ENCODE measurements at places on chromosomes 1 and 21.

DNA sequence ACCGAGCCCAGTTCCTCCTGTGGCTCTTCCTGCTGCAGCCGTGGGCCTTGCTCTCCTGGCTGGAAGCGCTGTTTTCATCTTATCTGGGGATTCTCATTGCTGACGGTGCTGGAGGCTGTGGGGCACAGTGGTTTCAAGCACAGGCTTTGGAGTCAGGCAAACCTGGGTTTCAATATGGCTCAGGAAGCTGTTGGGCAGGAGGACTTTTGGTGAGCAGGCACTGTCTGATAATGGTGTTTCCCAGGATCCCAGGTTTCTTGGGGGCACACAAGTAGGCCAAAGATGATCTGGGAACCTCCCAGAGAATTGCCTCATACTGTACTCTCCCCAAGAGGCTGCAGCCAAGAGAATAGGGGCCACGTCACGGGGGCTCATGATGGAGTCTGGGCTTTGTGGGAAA, 105.6 kb upstream of the TRABD2B start:
- DNase-seq = no peak

DNA sequence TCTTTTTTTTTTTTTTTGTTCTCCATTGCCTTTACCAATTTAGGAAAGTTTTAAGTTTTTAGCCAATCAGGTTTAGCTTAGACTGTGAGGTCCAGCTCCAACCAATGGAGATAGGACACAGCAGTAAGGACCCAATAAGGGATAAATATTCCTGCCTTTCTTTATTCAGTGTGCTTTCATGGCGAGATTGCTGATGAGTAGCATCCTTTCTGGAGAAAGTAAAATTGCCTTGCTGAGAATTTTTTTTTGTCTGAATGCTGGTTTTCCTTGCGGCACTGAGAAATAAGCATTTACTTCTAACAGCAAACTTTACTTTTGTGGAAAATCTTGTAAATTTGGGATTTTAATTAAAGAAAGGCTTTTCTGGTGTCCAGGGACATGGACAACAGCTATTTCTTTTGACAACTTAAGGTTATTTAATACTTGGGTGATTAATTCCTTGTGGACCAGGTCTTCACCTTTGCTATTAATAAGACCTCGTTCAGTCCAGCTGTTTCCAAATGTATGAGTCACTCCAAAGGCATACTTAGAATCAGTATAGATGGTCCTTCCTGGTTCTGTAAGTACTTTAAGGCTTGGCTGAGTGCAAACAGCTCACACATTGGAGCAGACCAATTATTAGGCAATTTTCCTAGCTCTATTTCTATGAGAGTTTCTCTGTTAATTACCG, 54.1 kb downstream of the SERINC2 start:
- DNase-seq = no peak

- DNase-seq = no peak
Observed at GRCh38 chr21:39610703-39611102, 2.0 kb upstream of the B3GALT5 start.

- DNase-seq = peak; percentile 18
Observed at GRCh38 chr1:24415910-24416665, 486 bp downstream of the NIPAL3 start.

DNA sequence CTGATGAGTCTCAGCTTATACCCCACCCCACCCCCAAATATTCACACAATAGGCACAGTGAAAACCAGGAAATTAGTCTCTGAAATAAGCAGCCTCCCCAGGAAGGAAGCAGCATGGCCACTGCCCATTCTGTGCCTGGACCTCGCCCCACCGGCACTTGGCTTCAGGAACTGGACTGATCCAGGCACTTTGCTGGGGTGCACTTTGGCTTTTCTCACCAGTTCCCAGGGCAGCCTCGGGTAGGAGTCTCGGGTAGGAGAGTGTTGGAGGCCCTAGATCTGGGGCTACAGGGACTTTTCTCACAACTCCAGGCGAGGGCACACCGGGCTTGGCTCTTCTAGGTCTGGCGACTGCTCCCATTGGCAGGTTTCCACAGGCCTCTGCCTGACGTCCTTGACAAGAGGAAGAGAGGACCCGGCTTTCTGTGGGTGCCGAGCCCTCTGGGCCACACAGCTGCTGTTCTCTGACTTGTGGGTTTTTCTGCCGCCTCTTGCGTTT, 18.7 kb downstream of the ADARB1 start:
- no peak for DNase-seq

- no peak for DNase-seq
Observed at GRCh38 chr1:210299501-210299900, 29.2 kb upstream of the HHAT start.

DNA sequence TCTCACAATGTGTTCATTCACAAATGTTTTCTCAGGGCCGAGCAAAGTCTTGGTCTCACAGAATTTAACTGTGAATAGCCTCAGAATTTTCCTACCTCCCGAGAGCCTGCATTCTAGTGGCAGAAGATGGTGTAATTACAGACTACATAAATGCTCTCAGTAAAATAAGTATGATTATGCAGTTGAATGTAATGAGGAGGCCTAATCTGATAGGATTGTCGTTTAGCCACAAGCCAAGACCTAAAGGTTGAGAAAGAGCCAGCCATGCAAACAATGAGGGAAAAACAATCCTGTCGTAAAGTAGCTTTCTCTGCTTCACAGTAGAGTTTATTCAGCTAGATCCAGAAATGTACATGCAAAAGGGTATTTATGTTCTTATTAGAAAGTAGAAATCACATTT, 607.8 kb upstream of the B3GALT2 start:
- DNase-seq = no peak

DNA sequence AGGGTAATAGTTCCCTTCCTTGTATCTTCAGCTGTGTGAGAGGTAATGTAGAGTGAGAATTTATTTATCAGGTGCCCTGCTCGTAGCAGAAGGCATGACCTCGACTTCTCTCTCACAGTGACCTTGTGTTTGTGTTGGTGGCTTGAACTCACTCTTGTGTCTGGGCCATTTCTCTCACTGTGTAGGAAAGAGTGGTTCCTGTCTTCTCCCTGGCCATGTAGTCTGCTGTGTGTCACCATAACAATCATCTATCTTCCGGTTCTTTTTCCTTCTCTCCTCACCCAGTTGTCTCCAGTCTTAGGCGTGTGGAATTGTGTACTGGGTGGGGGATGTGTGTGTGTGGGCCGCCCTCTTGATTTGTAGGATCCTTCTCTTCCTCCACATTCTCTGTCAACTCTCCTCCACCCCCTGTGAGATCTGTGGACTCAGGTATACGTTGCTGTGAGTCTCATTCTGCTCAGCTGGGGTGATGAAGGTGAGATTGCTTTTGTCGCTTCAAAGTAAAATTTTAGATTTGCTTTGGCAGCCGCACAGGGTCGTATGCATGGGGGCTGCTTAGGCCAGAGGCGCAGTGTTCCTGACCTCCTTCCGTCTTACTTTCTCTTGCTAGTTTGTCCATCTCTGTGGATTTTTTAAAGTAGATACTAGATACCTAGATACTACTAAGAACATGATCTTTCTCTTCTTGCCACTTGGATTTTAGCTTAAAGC, 31.6 kb downstream of the MAPKAPK2 start:
- DNase-seq = no peak

- no peak for DNase-seq
Observed at GRCh38 chr1:230758709-230759368, 11.7 kb downstream of the CAPN9 start.

DNA sequence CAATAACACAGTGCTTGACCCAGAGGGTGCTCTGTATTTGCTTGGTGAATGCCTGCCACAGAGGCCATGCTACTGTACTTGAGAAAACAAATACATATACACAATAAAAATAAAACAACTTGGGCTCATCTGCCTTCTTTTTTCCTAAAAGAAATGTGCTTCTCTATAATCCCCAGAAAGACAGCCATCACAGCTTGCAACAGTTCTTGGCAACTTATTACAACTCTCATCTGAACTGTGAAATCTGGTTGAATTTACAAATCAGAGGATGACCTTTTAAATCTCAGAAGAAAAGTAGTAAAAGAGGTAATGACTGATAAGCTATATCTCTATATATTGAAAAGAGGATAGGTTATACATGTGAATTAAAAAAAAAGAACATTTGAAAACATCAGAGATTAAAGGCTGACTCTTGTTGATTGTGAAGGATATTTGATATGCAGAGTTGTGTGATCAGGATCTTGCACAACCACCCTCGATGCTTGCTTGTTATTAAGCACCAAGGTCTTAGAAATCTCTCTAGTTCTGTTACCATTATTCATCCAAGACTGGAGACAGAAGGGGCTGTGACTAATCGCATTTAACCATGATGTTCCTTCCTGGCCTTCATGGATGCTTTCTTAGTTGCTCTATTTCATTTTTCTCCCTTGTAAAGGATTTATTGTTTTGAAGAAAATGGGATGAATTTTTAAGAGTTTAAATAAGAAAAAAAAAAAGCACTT, 213.4 kb downstream of the APP start:
- no peak for DNase-seq

DNA sequence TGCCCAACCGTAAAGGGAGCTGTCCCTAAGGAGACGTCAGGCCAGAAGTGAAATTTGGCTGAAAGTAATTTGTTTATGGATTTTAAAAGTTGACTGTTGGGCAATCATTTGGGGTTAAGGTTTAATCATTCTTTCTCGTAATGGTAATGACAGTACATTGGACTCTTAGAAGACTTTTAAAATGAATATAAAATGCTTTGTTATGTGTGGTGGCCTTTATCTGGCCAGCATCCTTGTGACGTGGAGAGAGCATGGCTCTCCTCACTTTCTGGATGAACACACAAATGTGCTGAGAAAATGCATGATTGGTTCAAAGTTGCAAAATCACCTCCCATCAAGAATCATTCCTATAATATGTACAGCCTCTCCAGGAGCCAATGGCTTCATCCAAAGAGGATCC, 160.2 kb downstream of the DHRS3 start:
- DNase-seq = no peak

DNA sequence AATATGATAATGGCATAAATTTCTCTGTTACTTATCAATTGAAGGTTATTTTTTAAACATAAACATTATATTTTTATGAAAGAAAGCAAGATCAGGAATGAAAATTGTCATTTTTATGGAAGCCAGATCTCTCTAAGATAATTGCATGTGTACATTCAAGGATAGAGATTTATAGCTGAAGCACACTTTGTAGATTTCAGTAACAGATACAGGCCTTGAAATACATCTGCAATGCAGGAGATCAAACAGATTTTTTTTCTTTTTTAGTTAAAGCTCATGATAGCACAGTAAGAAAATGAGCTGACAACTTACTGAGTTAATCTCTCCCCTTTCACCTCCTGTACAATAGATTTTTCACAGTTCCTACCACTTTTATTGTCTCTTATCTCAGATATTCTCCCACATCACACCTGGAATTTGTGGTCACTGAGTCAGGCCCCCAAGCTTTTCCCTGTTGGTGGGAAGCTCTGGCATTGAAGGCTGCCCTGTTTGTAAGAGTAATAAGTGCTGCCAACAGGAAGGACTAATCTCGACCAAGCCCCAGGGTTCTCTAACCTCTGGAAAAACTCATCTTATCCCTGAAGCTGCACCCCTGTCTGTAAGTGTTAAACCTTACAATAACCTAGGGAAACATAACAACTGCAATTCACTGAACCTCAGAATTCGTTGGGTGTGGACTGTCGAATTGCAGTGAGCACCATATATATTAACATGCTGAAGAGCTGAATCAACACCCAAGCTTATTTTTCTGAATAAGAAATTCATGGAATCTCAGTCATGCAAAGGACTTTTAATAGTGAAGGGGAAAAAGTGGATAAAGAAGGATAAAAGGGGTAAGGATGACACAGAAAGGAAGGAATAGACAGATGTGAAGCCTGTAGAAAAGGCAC, 599.0 kb downstream of the LMO4 start:
- DNase-seq = no peak

DNA sequence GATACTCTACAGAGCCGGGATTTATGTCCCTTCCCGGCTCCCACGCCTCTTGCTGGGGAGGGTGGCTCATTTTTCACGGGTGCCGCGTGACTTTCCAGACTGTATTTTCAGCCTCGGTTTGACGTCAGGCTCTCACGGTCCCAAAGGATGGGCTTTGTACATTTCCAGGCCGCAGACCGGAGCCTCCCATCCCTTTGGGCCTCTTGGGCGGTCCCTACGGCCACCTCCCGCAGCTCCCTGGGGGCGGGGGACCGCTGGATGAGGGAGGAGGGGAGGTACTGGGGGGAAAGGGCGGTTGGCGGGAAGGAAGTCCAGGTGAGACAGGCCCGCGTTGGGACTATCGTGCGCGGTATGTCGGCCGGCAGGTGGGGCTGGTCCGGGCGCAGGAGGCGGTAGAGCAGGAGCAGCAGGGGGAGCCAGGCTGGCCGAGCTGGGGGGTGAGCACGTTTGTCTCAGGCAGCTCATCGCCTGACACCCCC, 17.9 kb downstream of the UBL4B start:
- DNase-seq = no peak

DNA sequence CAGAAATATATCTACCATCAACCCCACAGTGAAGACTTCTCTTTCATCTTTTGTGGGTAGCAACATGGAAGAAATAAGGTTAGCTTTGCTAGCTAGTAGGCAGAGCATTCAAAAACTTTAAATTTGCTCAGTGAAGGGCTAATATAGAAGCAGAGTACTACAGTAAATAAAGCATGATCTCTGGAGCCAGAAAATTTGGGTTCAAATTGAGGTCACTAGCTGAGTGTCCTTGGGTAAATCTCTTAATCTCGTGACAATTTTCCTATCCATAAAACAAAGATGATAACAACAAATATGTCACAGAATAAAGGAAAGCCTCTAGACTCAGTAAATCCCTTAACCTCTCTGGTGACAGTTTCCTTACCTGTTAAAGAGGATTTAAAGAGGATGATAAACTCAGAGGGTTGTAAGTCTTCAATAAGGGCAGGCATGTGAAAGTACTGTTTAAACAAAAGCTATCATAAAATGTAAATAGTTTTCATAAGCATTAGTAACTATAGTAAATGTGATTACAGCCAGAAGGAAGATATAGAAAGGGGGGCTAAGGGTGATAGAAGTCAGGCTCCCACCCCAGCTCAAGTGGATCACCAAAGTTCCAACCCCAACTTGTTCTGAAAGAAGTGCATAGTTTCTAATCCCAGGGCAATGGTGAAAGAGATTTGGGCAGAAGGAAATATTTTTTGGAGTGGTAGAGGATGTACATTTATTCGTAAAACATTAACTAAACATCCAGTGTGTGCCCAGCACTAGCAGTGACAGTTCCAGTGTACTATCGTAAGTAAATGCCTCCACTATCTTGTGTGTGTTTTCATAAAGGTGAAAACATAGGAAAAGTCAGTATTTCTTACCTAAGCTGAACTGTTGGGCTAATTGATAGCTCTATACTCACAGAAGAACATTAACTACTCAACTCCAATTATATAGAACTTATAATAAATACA, 24.8 kb downstream of the TM2D1 start:
- DNase-seq = no peak

- DNase-seq = no peak
Observed at GRCh38 chr1:37237948-37238347, 203.6 kb upstream of the GRIK3 start.

Data from activated CD4-positive, alpha-beta T cell treated with anti-CD3 and anti-CD28 coated beads, Interleukin-10, Interleukin-2, amounts not matched to agents 100 ng/mL and 50 ng/mL, durations not matched to agents 16 hours and 8 hours (primary cell).